ENCODE measurements at places on chromosomes 5 and 9. TPM values are rescaled to one million over a fixed set of nuclear protein-coding genes. Genes with fewer than 3 reads are reported as not detected.

GRCh38 chr5:44828719-44829118, 20.0 kb downstream of the MRPS30 start:
- no peak for DNase-seq

DNA sequence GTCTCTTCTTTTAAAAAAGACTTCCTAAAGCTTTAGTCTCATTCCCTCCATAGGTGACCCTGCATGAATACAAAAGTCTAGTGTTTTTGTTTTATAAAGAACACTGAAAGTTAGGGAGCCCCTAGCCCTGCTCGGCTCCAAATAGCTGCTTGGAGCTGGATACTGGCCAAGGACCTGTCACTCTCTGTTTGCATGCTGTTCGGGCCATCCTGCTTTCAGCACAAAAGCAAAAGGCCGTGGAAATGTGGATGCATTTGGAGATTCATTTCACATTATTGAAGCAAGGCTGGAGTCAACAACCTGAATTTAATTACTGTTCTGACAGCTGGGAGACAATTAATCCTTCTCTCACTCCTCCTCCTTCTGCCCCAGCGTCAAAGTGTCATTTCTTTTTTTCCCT, 151.7 kb upstream of the NMUR2 start:
- DNase-seq, result no peak

DNA sequence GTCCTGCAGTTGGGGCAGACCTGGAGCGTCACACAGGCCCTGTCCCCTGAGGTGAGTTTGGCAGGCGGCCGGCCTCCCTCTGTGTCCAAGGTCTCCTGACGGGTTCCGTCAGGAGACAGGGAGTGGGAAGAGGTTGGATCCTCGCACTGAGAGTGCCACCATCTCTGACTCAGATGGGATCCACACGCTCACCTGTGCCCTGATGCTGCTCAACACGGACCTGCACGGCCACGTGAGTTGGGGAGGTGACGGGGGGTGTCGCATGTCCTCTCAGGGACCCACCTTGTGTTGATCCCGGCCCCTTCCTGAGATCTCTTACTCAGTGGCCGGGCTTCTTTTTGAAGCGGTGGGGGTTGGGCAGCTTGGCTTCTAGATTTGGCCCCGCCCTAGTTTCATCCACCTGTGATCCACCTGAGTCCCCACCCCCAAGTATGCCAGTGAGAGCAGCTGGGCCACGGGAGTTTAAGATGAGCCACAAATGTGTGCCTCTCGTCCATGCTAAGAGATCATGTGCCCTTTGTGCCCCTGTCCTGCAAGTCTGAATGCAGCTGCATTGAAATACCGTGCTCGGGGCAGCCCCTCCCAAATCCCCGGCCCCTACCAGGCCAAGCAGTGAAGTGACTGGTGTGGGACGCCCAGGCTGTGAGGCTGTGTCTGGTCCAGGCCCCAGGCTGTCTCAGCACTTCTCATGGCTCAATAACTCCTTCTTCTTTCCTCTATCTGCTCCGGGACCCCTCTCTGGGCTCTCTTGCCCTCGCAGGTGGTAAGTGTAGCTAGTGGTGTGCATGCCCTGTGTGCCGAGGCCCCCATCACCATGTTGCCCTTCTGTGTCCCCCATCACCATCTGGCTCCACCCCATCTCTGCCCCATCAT, 27.2 kb downstream of the PSD2 start:
- DNase-seq, result no peak

GRCh38 chr9:76162086-76162730, 232.0 kb downstream of the RFK start:
- no peak for DNase-seq

The NPR3 gene
- total RNA-seq, result 19.3 TPM

The IFNB1 gene
- not detected for total RNA-seq

The ELOVL7 gene
- 8.7 TPM for total RNA-seq

All from occipital lobe (tissue), 3 donors.